ENCODE measurements at places on chromosomes 13 and 19.

GRCh38 chr13:65789815-65790214 lies 1440.3 kb downstream of the PCDH9 start:
- DNase-seq = no peak

DNA sequence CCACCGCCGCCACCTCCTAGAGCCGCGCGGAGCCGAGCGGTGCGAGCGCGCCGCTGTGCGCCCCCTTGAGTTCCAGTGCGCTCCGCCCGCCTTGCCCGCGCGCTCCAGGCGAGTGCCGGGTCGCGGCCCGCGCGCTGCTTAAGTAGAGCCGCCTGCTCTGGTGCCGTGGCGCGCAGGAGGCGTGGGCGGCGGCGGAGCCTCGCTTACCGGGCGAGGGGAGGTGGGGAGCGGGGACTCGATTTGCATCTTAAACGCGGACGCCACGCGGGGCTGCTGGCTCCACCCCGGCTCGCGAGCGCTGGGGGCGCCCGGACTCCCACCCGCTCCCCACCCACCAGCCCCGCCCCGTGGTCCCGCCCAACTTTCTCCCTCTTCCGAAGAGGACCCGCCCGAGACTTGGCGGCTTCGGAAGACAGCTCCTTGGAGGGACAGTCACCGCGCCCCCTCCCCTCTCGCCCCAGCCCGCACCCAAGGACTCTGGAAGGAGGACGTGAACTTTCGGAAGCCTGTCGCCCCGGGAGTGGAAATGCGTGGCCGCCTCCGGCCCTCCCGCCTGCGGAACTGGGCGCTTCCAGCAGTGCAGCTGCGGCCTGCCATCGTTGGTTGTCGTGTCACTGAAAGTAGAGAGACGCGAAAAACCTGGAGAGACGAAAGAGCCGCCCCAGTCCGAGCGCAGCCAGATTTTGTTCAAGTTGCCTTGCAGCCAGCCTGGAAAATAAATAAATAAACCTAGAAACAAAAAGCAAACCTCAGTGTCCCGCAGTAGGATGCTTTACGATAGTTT lies at the start of gene KCTD12:
Gene KCTD12, minus strand, starts transcription at position 114 of the 784 bp plus-strand sequence. CDS start 257 bp downstream, outside the sequence.
- DNase-seq = peak; percentile 24

GRCh38 chr19:47428177-47428894 lies 9.0 kb upstream of the MEIS3 start:
- DNase-seq = peak; percentile 100

- no peak for DNase-seq
These were observed 9.1 kb upstream of the VWA8 start for GRCh38 chr13:41970022-41970421.

DNA sequence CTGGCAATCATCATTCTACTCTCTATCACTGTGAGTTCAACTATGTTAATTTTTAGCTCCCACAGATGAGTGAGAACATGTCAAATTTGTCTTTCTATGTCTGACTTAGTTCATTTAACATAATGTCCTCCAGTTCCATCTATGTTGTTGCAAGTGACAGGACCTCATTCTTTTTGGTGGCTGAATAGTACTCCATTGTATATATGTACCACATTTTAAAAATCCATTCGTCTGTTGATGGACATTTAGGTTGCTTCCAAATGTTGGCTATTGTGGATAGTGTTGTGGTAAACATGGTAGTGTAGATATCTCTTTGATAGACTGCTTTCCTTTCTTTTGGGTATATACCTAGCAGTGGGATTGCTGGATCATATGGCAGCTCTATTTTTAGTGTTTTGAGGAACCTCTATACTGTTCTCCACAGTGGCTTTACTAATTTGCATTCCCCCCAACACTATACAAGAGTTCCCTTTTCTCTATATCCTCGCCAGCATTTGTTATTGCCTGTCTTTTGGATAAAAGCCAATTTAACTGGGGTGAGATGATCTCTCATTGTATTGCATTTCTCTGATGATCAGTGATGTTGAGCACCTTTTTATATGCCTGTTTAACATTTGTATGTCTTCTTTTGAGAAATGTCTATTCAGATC lies 124.1 kb downstream of the PCCA start:
- no peak for DNase-seq

DNA sequence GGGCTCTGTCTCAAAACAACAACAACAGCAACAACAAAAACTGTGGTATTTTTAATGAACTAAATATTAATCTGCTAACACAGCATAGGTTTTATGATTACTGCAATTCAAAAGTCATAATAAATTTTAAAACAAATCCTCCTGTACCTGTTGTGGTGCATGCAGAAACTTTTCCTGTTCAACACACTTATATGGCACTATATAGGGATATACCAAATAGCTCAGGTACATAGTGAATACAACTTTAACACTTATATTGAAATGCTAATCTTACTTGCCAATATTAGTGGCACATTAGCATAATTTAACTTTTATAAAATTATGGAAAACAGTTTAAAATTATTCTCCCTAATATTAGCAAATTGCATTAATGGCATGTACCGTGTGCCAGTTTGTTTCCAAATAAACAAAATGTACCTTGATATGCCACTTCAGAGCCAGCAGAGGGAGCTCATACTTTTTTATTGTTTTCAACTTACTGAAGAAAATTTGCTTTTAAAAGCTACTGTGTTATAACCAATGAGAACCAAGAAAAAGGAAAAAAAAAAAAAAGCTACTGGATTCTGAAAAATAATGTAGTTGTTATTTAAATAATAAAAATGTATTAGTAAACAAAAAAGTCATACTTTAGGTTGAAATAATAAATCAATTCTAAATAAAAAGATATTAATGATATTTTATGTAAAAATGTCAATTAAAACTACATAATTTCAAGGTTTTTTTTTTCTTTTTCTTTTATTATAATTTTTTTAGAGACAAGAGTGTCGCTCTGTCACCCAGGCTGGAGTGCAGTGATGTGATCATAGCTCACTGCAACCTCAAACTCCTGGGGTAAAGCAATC lies 18.0 kb upstream of the RBM26 start:
- DNase-seq = peak; percentile 28

DNA sequence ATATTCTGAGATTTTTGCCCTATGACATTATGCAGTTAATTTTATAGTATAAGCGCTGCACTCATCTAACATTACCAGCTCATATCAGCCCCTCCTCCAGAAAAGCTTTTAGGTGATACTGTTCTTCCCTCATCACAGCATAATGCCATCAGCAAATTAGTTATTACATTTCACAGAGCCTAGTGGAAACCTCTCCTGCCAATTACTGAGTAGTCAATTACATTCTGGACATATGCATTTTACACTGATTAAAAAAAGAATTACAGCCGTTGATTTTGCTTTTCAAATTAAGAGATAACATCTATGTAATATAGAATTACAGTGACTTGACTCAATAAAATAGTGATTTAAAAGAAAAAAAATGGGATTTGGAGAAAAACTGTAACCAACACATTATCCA lies 542.1 kb downstream of the UQCRFS1 start:
- DNase-seq = no peak

- no peak for DNase-seq
These were observed 64.5 kb upstream of the WDFY2 start for GRCh38 chr13:51519771-51520216.

GRCh38 chr13:25652764-25653163 lies 281.0 kb downstream of the ATP8A2 start:
- DNase-seq = no peak

GRCh38 chr19:40962460-40962961 lies 28.6 kb upstream of the CYP2B6 start:
- no peak for DNase-seq

DNA sequence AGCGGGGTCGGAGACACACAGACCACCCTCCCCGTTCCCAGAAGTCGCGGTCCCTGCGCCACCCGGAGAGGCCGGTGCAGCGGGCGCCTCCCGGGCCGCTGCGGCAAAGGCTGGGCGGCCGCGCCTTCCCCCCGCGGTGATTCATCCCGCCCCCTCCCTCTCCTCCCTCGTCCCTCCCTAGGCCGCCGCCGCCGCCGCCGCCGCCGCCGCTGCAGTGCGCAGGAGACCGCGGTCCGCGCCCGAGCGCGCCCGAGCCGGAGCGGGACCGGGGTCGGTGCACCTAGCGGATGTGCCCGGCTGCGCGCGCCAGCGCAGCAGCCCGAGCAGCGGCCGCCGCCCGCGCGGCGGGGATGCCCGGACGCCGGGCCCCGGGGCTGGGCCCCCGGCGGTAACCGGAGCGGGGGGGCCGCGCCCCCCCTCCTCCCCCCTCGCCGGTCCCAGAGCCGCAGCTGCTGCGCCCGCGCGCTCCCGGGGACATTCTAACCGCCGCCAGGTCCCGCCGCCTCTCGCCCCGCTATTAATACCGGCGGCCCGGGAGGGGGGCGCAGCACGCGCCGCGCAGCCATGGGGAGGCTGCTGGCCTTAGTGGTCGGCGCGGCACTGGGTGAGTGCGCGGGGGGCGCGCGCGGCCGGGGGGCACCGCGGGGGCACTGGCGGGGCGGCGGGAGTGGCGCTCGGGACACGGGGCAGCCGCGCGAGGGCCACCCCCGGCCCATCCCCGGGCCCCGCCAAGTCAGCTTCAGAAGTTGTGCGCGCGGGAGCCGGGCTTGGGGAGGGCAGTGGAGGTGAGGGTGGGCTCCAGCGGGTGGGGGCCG lies at the start of gene SCN1B:
Gene SCN1B, plus strand, starts transcription at position 214 of the 815 bp plus-strand sequence. Its CDS starts 351 bp downstream, at position 565.
- DNase-seq = peak; percentile 22

DNA sequence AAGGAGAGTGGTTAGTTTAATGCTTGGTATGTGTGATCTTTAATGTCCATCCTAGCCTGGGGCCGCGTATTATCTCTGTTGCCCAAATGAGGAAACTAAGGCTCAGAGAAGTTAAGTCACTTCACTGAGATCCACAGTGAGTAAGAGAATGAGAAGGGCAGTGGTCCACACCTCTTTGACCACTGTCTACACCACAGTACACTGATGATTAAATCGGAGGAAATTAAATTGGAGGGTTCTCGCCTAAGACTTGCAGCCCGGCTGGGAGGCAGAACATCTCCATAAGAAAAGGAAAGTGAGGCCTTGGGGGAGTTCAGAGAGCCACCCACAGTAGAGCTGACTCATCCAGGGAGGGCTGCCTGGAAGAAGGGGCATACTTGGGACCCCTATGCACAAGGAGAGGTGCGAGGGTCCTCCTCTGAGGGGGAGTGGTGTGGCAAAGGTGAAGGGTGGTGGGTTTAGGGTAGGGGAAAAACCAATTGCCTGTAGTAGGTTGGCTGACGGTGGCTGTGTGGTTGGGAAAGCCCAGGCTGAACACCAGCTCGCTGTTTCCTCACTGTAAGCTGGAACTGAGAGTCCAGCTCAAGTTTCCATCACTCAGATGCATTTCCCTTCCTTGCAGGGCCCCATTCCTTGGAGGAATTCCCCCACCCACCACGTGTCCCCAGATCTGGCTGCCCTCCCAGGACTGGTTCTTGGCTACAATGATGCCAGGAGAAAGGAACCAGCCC lies 15.0 kb upstream of the DHRS12 start:
- DNase-seq = no peak

GRCh38 chr13:24784319-24784718 lies 20.4 kb downstream of the RNF17 start:
- no peak for DNase-seq

GRCh38 chr13:94201022-94201421 lies 278.5 kb downstream of the DCT start:
- DNase-seq = no peak

GRCh38 chr13:94550062-94550738 lies 45.8 kb downstream of the TGDS start:
- DNase-seq = no peak

DNA sequence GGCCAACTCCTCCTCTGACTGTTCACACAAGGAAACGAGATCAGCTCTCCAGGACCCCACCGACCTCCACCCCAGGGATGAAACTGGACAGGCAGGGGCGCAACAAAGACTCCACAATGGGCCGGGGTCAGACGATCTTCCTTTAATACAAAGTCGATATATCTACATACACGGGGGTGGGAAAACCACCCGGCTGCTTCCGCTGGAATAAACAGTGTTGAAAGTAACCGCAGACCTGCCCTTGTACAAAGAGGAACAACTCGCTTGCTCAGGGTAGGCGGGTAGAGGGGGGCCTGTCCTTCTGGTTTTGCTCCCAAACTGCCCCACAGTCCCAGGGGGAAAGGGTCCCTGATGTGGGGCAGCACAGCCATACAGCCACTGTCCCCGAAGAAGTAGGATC lies 135.2 kb downstream of the PTPRS start:
- no peak for DNase-seq

DNA sequence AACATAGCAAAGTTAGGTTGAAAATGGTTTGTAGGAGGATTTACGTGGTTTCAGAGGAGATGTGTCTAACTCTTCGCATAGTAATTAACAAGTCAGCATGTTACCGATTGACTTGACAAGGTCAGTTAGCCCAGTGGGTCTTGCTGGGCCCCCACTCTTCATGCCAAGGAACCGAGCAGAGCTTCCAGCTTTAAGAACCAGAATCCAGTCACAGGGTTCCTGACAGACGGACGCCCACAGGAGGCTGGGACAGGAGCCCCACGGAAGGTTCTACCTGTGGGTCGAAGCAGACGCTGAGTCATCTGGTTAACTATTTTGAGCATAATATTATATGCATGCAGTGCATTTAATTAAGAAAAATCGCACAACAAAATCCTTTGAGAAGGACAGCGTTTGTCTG lies 3.5 kb downstream of the TMEM255B start:
- DNase-seq = no peak

- no peak for DNase-seq
These were observed 49.1 kb upstream of the SOX21 start for GRCh38 chr13:94761407-94761806.

DNA sequence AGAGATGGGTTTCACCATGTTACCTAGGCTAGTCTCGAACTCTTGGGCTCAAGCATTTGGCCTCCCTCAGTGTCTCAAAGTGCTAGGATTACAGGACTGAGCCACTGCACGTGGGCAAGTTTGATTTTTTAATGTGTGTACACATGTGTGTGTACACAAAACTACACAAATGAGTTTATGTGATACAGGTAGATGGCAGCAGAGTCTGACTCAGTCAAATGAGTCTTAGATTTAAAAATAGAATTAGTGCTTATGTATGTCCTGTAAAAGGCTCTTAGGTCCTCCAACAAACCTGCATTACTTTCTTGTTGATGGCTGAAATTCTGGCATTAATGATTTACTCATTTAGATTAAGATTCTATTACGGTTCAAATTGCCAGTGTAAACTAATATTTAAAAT lies 293.7 kb downstream of the PCDH17 start:
- no peak for DNase-seq

GRCh38 chr19:5948752-5949564 lies 29.0 kb downstream of the RANBP3 start:
- no peak for DNase-seq

- DNase-seq = no peak
These were observed 21.8 kb upstream of the PLEKHF1 start for GRCh38 chr19:29643361-29643935.

DNA sequence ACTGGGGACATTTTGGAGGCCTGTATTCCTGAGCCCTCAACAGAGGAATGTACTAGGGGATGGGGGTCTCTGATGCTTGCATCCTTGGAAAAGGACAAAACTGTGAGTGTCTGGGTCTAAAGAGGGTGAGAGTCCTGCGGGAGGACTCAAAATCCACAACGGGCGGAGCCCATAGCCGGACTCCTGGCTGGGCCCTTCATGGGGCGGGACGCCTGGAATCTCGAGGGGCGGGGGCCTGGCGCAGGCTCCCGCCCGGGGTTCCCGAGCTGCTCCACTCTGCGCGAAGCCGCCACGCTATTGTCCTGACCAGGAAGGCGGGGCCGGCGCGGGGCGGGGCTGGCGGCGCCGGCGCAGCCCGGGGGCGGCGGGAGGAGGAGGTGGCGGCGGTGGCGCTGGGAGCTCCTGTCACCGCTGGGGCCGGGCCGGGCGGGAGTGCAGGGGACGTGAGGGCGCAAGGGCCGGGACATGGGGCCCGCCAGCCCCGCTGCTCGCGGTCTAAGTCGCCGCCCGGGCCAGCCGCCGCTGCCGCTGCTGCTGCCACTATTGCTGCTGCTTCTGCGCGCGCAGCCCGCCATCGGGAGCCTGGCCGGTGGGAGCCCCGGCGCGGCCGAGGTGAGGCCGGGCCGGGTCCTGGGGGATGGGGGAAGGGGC lies at the start of gene APLP1:
Gene APLP1, plus strand, starts transcription at position 403 of the 651 bp plus-strand sequence. Its CDS starts 63 bp downstream, at position 466.
- no peak for DNase-seq
